ENCODE measurements at places on chromosomes 11 and 22.

- DNase-seq, result no peak
These were observed 33.9 kb upstream of the GAB2 start for GRCh38 chr11:78451371-78452150.

DNA sequence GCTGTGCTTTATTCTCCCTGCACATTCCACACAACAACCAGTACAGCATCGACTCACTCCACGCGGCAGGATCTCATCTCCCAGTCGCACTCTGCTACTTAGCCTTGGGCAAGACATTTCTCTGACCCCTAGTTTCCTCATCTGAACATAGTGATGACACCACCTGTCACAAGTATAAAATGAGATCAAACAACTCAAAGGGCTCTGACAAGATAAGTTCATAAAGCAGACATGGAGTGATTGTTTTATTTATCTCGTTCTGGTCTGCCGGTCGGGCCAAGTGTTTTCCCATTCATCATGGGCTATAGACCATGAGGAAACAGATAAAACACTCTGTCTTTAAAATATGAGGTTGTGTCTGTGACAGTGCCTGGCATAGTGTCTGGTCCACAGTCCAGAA lies 35.0 kb downstream of the DSCAML1 start:
- no peak for DNase-seq

GRCh38 chr11:2153581-2154194 lies 7.3 kb downstream of the INS start:
- DNase-seq, result no peak

GRCh38 chr11:89922195-89922660 lies at the start of gene TRIM49D1:
TSS of gene TRIM49D1 (minus strand) at chr11:89922245. CDS start at chr11:89917710, 4,535 bp downstream.
- no peak for DNase-seq

GRCh38 chr11:3824714-3825472 lies 15.9 kb downstream of the RHOG start:
- peak; percentile 74 for DNase-seq

DNA sequence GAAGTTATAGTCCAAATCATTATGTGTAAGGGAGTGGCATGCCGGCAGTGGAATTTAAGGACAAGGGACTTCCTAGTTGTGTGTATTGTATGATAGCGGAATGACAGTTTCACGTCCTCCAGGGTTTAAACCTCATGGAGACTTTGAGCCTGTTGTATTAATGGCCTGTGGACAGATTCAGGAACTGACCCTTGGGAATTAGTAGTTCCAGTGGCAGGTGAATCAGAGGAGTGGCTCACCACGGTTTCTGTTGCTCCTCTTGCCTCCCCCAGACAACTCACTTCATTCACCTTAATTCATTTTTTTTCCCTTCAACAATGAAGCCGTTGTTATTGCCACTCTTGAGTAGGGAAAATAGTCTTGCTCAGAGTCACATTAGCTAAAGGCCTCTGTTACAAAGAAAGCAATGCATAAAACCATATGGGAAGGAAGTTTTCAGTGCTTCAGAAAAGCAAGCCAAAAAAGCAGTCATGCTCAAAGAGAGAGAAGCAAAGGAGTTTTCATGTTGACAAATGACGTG lies 22.6 kb downstream of the AMOTL1 start:
- no peak for DNase-seq

DNA sequence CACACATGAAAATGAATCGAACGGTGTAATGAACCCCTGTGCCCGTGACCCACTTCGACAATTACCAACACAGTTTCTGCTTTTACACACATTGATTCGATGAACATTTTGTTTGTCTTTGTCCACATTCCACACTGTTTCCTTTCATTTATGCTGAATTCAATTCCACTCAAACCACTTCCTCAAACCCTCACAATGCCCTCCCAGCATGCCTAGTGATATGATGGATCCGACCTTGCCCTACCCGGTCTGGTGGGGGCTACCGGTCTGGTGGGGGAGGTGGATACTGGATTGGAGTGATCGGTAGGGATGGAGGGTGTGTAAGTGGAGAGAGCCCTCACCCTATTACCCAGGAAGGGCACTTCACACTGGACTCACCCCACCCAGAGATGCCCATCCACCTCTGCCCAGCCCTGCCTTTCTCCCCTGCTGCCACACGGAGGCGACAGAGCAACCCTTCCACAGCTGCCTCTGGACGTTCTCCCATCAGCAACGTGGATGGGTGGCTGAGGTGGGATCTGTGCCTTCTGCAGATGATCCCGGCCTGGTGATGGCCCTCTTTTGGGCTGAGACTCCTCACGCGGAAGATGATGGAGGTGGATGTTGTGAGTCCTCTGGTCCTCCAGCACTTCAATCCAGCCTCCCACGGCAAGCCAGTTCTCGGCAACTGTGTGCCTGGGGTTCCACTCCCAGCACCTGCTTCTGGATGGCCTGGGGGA lies 33.0 kb upstream of the P2RY2 start:
- peak; percentile 21 for DNase-seq

GRCh38 chr11:45512471-45513148 lies 152.8 kb downstream of the CHST1 start:
- DNase-seq, result no peak

DNA sequence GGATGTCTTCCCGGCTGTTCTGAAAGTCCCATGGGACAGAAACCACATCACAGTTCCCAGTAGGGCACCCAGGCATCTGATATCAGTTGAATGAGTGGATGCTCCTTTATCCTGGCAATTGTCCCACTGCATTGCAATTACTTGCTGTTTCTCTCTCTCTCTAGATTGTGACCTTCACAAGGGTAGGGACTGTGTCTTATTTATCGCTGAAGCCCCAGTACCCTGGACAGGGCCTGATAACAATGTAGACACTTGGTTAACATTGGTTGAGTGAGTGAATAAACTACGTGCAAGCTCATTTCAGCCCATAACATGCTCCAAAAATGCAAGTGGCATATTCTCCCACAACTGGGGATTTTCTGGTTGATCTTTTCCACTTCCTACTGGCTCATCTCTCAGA lies 193.7 kb upstream of the NARS2 start:
- DNase-seq, result no peak

GRCh38 chr11:113267493-113267892 lies 46.9 kb upstream of the TTC12 start:
- DNase-seq, result no peak

DNA sequence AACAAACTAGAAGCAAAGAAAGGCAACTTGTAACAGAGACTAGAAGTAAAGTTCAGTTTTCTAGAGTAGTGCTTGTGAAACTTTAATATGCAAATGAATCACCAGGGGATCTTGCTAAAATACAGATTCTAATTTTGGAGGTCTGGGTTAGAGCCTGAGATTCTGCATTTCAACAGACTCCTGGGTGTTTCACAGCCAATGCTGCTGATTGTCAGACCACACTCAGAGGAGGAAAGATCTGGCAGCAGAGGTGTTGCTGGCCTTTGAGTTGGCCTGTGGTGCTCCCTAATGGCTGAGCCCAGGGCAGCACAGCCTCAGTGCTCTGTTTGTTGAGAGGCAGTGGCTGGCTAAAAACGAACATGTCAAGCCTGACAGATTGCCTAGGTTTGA lies 5.4 kb downstream of the CRY2 start:
- no peak for DNase-seq

GRCh38 chr11:6618117-6619003 lies 862 bp downstream of the TPP1 start:
- DNase-seq, result peak; percentile 83

- DNase-seq, result no peak
These were observed 64.7 kb downstream of the KCNQ1 start for GRCh38 chr11:2509481-2510001.

- no peak for DNase-seq
These were observed 43.4 kb downstream of the XKR3 start for GRCh38 chr22:16781764-16782329.

DNA sequence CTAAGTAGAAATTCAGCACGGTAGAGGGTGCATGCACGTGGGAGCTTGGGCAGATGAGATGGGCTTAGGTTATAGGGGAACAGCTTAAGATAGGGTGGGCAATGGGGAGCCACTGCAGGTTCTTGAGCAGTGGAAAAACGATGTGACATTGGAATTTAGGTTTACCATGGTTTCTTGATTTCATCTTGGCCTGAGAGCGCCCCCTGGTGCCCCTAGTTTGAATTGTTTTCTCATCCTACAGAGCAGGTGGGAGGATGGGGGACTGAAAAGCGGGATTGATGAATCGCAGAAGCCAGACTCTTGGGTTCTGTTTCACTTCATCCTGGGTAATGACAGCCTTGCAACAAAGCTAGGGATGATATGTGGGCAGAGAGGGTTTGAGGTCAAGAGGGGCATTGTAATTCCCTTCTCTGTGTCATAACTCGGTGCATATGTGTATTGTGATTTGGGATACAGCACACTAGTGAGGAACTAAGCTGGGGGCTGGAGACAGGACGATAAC lies 6.7 kb upstream of the MCAM start:
- peak; percentile 60 for DNase-seq

DNA sequence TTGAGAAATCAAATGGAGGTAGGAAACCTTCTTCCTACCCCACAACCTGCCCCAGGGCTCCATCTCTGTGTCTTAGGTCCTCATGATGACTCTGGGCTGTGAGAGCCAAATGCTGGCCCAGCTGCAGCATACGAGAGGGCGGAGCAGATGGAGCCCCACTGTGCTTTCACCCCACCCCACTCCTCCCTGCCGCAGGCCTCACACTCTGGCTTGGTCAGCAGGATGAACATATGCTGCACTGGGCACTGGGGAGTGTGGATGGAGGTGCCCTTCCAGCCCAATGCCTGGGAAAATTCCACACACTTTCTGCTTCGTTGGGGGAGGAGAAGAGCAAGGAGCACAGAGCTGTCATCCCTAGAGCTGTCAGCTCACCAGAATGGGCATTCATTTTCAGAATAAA lies 271.6 kb upstream of the CADM1 start:
- DNase-seq, result no peak

DNA sequence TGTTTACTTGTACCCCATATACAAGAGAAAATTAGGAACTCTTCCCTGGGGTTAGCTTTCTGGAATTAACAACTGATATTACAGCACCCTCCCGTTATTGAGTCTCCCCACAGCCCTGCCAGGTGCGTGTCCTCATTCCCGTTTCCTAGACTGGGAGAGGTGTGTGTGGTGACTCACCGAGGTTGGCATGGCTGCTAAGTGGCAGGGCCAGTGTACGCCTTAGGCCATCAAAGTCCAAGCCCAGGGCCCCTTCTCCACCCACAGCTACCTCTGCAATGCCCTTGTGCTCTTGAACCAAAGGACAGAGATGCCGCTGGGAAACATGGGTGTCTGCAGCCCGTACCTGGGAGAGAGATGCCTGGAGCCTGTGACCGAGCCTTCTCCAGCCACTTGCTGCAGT lies 12.3 kb downstream of the IFT27 start:
- DNase-seq, result no peak

- DNase-seq, result no peak
These were observed 22.6 kb upstream of the ISX start for GRCh38 chr22:35043252-35043933.

DNA sequence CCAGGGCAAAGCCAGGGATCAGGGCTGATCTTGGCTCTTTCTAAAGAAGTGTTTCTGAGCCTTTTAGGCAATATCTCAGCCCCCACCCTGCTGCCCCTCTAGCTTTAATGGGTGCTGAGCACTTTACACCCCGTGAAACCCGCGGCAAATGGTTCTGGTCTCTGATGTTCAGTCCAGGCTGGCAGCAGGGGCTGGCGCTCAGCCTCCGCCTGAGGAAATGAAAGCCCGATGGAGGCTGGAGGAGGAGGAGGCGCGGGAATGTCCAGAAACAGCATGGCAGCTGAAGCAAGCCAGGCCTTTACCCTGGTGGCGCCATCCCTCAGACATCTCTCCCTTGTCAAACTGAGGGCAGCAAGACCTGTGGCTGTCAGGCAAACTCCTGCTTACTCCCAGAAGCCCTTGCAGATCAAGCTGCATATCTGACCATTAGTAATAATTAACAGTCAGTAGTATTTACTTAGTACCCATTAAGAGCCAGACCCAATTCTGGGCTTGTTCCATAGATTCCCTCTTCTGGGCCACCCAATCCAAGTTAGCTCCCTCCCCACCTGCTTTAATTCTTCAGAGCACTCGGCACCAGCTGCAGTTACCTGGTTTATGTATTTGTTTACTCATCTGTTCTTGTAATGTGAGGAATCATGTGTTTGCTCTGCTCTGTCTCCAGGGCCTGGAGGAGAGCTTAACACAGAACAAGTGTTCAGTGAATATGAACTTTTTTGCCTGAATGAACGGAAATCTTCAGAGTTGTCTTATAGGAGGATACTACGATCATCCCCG lies 15.0 kb upstream of the ALX4 start:
- no peak for DNase-seq

GRCh38 chr22:22908495-22908861 lies 20.9 kb downstream of the IGLL5 start:
- DNase-seq, result no peak

DNA sequence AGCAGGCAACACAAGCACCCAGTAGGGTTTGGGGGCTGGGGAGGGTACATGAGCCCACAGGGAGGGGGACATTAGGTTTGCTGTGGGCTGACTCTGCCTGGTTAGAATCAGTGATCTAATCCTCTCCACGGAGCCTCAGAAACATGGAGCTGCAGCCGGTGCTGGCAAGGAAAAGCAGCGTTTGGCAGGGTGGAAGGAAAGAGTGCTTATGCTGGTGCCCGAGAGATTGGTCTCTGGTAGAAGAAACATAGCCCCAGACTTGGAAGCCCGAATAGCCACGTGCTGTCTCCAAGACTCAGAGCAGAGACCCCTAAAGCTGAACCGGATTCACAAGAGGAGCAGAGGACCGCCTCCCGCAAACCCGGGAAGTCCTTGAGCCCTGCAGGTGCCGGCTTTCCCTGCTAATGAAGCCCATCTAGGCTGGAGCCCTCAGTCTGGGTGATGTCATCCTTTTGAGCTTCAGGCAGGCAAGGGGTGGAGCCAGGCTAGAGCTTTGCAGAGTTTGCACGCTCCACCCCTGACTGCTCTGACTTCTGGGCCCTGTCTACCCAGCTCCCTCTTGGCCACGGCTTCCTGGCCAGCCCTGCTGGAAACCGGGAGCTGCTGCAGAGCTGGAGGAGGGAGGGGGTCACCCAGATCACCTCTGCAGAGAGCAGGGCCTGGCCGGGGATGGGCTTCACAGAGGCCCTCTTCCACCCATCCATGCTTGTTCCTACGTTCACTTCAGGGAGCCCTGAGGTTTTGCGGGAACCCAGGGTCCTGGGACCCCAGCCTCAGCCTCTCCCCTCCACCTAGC lies 35.0 kb upstream of the JAM3 start:
- peak; percentile 54 for DNase-seq

DNA sequence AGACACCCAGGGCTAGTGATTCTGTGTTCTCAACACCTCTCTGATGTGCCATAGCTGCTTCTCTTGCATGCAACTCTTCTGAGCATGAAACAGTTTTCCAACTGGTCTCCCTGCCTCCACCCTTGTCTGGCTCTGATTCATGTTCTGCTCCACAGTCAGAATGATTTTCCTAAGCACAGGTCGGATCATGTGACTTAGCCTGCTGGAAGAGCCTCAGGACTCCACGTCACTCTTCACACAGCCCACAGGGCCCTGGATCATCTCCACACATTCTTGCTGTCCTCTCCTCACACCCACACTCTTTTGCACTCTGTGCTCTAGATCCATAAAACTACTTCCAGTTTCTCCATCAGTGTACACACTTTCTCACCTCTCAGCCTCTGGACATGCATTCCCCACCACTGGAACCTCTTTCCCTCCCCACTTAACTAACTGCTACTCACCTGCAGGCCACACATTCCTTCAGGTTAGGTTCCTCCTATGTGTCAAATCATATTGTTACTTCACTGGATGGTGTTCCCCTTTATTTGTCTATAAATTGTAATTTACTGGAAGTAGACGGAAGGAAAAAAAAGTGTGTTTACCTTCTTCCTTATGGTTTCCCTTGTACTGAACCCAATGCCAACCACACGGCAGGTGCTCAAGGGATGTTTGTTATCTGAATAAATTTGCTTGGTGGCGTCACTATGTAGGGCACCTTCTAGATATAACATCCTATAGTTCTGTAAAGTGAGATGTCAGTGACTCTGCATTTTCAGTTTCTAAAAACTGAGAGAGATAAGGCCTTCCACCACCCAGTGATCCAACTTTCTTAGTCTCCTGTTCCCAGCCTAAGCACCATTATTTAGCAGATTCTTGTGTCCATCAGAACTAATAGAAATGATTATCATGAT lies 133.7 kb downstream of the ETS1 start:
- DNase-seq, result no peak
